ENCODE measurements at places on chromosomes 13 and 19. TPM values are rescaled to one million over a fixed set of nuclear protein-coding genes. Genes with fewer than 3 reads are reported as not detected.

PNMA8A gene
- 17.3 TPM for total RNA-seq

DNA sequence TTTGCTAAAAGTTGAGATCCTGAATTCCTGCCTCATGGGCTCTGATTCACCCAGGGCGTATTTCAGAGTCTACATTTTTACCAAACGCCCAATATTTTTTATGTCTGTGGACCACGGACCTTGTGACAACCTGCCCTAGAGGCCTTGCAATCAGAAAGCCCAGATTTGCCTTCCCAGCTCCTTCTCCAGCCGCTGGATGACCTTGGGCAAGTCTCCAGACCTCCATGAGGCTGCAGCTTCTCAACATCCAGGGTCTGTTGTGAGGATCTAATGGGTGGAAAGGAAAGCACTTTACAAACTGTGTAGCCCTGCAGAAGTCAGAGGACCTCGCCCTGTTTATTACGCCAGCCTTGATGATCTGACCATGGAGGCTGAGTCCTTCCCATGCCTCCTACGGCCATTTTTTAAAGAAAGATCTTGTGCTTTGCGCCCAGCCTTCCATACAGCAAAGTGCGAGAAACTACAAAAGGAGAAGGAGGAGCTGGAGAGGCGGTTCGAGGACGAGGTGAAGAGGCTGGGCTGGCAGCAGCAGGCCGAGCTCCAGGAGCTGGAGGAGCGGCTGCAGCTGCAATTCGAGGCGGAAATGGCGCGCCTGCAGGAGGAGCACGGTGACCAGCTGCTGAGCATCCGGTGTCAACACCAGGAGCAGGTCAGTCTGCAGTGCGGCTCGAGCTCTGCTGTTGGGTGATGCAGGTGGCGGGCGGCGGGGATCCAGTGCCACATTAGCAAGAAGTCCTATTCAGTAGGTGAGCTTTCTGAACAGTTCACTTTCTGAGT, 115.6 kb downstream of the SLC7A1 start:
- no peak overlapping the region for H3K4me3 ChIP-seq
- H3K27ac ChIP-seq, result no peak overlapping the region
- DNase-seq, result peak; percentile 52
- H3K4me1 ChIP-seq, result peaks cover 6% of the 10 kb centered on the region
- peaks cover 7% of the 10 kb centered on the region for H3K27me3 ChIP-seq

- H3K27me3 ChIP-seq, result no peaks in the 10 kb centered on the region
- H3K27ac ChIP-seq, result no peak overlapping the region
- no peaks in the 10 kb centered on the region for H3K4me1 ChIP-seq
Observed at GRCh38 chr19:14441041-14441938, 8.2 kb downstream of the PKN1 start.

DNA sequence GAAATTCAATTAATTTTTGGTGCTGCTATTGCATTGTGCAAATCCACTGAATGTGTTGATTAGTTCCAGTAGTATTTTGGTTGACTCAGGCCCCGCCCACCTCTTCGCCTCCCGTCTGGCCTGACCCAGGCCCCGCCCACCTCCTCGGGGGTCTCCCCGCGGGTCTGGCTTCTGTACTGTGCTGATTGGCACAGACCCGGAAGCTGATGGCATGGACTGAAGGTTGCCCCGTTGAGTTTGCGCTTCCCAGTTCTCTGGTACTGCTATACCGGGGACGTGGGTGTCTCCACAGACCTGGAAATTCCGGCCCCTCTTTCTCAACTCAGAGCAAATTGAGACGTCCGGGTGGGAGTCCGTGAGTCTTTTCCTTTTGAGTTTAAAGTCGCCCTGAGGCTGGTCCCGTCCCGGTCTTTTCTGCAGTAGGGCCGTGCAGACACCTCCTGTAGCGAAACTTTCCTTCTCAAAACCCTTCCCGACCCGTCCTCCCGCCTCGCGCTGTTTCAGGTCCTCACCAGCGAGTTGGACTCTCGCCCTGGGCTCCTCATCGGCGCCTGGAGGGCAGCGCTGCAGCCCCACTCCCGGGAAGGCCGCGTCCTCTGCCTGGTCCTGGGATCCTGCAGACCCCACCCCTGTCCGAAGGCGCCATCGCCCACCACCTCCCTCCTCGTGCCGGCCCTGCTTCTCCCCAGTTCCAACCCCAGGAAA, 14.8 kb downstream of the ZNF701 start:
- H3K27me3 ChIP-seq, result no peaks in the 10 kb centered on the region
- DNase-seq, result no peak
- H3K27ac ChIP-seq, result no peak overlapping the region
- H3K4me3 ChIP-seq, result no peak overlapping the region
- H3K4me1 ChIP-seq, result no peaks in the 10 kb centered on the region

DHPS gene
- total RNA-seq, result 76.1 TPM

CGB1 gene
- total RNA-seq, result not detected

DNA sequence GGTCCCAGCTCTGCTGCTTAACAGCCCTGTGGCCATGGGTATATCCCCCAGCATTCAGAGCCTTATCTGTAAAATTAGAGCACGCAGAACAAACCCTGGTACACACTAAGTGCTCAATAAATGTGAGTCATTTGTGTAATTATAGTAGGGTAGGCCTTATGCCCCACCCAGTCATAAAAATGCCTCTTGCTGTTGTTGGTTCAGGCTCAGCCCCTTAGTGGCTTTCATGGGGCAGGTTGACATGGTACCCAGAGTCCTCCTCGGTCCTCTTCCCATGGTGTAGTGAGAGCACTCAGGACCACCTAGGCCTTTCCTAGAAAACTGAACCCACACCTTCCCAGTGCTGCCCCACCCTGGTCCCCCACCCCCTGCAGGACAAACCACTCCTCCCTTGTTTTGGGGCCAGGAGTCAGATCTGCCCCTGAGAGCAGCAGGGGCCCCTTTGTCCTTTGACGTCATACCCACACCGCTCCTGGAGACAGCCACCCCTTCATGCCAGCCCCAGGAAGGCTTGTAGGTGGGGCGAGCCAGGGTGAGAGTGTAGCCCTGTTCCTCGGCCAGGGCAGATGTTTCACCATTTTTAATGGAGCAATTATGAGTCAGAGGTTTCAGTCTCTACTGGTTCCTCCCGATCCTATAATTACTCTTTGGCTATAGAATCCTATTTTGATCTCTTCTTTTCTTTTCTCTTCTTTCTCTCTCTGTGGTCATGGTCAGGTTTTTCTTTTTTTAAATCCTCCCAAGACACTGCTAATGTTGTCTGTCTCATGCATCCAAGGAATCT, 36.8 kb downstream of the ACTN4 start:
- peaks cover 31% of the 10 kb centered on the region for H3K4me1 ChIP-seq
- H3K27ac ChIP-seq, result peak overlapping the region; percentile 90
- peak; percentile 78 for DNase-seq
- no peaks in the 10 kb centered on the region for H3K27me3 ChIP-seq
- H3K36me3 ChIP-seq, result peaks cover 46% of the 10 kb centered on the region

- no peaks in the 10 kb centered on the region for H3K27me3 ChIP-seq
- DNase-seq, result no peak
- no peaks in the 10 kb centered on the region for H3K36me3 ChIP-seq
- no peak overlapping the region for H3K27ac ChIP-seq
Observed at GRCh38 chr19:18020212-18021085, 12.5 kb downstream of the ARRDC2 start.

ERICH6B gene
- not detected for total RNA-seq

- no peak for DNase-seq
- no peak overlapping the region for H3K4me3 ChIP-seq
- H3K27me3 ChIP-seq, result peaks cover 16% of the 10 kb centered on the region
- no peak overlapping the region for H3K27ac ChIP-seq
Observed at GRCh38 chr19:1492474-1493006, 1.6 kb downstream of the REEP6 start.

GRCh38 chr19:55189403-55189835, 9.3 kb upstream of the SYT5 start:
- DNase-seq, result no peak
- no peak overlapping the region for H3K4me3 ChIP-seq
- H3K27ac ChIP-seq, result no peak overlapping the region
- no peaks in the 10 kb centered on the region for H3K36me3 ChIP-seq
- H3K4me1 ChIP-seq, result no peaks in the 10 kb centered on the region

GRCh38 chr19:47467914-47468313, 3.8 kb downstream of the SLC8A2 start:
- no peak overlapping the region for H3K4me3 ChIP-seq
- no peaks in the 10 kb centered on the region for H3K4me1 ChIP-seq
- no peaks in the 10 kb centered on the region for H3K36me3 ChIP-seq
- no peak overlapping the region for H3K27ac ChIP-seq

CD70 gene
- total RNA-seq, result 0.92 TPM

GRCh38 chr13:30895773-30896172, 10.3 kb upstream of the MEDAG start:
- no peak overlapping the region for H3K27ac ChIP-seq
- DNase-seq, result no peak
- H3K4me3 ChIP-seq, result no peak overlapping the region
- H3K27me3 ChIP-seq, result peaks cover 6% of the 10 kb centered on the region
- H3K36me3 ChIP-seq, result no peaks in the 10 kb centered on the region

NBEA gene
- total RNA-seq, result 11.4 TPM

ICAM4 gene
- 0.47 TPM for total RNA-seq

- no peak overlapping the region for H3K27ac ChIP-seq
- H3K4me1 ChIP-seq, result peaks cover 4% of the 10 kb centered on the region
- H3K36me3 ChIP-seq, result no peaks in the 10 kb centered on the region
- H3K27me3 ChIP-seq, result no peaks in the 10 kb centered on the region
- DNase-seq, result no peak
- H3K4me3 ChIP-seq, result no peak overlapping the region
Observed at GRCh38 chr13:43725460-43725859, 61.3 kb downstream of the ENOX1 start.
